ENCODE measurements at places on chromosomes 7 and 10.

GRCh38 chr10:22321924-22322640 lies 1.2 kb downstream of the BMI1 start:
- peak; percentile 22 for DNase-seq

- no peak for DNase-seq
These were observed 766.0 kb upstream of the POT1 start for GRCh38 chr7:125695626-125696025.

DNA sequence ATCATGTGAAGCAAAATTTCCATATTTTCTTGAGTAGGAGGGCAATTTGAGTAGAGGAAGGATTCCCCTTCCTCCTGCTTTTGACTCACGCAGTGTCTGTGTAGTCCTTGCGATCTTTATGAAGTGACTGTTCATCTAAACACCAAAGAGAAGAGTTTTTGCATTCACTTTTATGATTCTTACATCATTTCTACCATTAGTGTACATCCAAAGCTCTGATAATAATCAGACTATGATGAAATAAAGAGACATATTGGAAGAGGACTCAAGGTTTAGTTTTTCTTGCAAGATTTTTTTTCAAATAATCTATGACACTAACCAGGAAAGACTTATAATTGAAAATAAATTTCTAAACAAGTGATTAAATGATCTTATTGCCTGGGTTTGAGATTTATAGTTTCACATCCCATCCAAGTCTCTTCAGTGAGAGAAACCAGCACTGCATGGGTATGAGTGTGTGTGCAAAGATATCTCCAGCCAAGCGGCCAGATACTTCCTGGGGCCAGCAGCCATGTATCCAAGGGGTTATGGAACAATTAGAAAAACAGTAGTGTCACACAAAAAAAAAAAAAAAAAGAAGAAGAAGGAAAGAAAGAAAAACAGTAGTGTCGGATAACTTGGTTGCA lies 2.0 kb upstream of the ACTA2 start:
- no peak for DNase-seq

DNA sequence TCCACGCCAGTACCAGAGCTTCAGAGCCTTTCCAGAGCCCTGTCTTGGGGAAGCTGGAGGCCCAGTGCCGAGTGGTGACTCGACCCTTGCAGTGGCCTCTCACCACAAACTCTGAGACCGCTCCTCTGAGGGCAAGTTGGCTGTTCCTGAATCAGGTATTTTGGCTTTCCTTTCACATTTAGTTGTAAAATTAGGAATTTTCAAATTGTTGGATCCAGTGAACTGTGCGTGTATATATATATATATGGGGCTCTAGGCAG lies 128.7 kb upstream of the UNC5B start:
- DNase-seq: no peak

- no peak for DNase-seq
These were observed 23.5 kb downstream of the ABLIM1 start for GRCh38 chr10:114634609-114634979.

DNA sequence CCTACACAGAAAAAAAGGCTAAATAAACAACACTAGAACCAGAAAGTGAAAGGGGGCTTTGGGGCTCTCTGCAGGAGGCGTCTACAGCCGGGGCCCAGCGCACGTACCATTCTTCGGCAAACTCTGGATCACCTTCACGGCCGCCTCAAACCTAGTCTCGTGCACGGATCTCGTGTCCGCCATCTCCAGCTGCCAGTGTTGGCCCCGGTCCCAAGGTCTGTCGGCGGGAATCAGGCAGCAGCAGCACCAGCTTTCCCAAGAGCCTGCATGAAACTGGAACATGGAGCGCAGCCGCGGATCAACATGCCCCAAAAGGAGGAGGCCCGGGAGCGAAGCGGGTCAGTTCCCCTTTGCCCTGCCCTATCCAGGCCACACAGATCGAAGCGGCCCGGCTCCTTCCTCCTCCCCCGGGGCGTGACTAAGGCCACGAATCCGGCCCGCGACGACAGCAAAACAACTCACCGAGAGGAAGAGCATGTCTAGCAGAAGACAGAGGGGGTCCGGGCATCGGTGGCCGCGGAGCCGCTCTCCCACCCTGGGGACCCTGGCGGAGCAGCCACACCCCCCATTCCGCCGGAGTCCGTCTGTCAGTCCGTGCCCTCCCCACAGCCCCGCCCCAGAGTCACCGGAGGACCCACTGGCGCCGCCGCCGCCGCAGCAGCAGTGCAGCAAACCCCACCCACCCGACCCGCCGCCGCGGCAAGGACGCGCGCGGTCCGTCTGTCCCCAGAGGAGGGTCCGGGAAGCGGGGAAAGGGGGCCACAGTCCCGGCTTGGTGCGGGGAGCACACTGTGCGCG lies at the start of gene ACBD5:
ACBD5 (minus strand) TSS at position 586 of the 798 bp plus-strand sequence; CDS start at position 477, 109 bp downstream.
- DNase-seq: peak; percentile 82
